ENCODE measurements at places on chromosomes 13 and 19.

GRCh38 chr13:113545455-113545930, 39.1 kb upstream of the TFDP1 start:
- DNase-seq, result no peak

GRCh38 chr13:32023698-32024097, 7.9 kb upstream of the FRY start:
- no peak for DNase-seq

GRCh38 chr13:44373601-44374347, at the start of gene SERP2:
SERP2 (plus strand) TSS chr13:44373824; CDS start chr13:44374026, 202 bp downstream.
- no peak for DNase-seq

- no peak for DNase-seq
Measured at GRCh38 chr13:52978989-52979388, 49.6 kb upstream of the OLFM4 start.

GRCh38 chr13:110356362-110356761, 49.3 kb downstream of the COL4A2 start:
- DNase-seq, result no peak

DNA sequence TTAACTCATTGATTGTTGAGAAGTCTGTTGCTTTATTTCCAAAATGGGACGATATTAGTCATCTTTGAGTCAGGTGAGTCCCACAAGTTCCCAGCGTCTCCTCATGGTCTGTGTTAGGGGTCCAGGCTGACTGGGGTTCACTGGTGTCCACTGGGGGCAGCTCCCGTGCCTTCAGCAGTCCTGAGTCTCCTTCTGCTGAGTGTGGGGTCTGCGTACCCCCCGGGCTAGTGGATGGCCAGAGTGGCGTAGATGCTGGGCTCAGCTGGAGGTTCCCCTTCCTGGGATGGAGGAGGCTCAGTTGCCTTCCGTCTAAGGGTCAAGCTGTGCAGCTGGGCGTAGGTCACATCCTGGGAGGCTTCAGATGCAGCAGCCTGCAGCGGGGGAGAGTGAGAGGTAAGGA, 5.9 kb downstream of the LILRB3 start:
- no peak for DNase-seq

DNA sequence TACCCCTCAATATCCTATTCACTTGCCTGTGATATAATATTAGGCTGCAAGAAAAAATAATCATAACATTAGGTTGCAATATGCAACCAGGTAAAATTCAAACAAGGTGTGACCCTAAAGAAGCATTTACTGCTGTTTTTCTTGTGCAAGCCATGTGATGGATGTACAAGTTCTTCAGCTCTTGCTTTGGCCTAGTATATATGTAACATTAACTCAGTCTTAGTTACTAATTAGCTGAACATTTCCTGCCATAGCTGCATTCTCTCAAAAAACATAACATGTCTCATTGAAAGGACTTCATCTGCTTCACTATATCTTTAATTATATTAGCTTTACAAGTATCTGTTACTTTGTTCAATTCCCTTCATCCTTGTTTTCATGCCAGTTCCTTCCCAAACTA, 406.8 kb upstream of the HTR2A start:
- no peak for DNase-seq

DNA sequence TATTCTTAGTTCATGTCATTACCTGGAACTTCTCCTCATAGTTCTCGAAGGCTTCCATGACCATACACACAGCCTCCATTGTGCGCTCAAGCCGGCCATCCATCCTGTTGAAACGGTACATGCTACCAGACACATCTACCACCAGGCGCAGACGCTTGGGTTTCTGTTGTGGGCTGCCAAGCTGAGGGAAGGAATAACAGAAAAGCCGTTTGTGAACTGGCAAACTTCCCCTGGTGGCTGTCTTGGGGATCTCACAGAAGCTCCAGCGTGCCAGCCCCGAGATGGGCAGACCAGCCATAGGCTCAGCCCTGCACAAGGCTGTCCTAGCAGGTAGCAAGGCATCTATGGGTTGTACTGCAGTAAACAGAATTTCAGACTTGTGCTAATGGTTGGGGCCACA, 130.1 kb downstream of the RGCC start:
- no peak for DNase-seq

DNA sequence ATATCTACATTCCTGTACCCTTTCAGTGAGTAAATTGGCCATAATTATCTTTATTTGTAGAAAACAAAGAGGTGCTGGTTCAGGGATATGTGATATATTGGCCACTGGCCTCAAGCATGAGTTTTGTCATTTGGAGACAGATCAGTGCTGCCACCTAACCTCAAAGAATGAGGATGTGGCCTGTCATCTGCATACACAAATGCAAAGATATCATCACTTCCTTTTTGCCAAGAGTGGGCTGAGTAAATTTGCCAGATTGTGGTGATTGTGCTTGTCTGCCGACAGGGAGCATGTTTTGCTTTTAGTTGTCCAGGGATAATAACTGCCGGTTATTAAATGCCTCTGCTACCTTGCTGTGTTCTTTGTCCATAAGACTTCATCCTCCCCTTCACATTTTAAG, 44.2 kb downstream of the WASF3 start:
- DNase-seq, result peak; percentile 0

DNA sequence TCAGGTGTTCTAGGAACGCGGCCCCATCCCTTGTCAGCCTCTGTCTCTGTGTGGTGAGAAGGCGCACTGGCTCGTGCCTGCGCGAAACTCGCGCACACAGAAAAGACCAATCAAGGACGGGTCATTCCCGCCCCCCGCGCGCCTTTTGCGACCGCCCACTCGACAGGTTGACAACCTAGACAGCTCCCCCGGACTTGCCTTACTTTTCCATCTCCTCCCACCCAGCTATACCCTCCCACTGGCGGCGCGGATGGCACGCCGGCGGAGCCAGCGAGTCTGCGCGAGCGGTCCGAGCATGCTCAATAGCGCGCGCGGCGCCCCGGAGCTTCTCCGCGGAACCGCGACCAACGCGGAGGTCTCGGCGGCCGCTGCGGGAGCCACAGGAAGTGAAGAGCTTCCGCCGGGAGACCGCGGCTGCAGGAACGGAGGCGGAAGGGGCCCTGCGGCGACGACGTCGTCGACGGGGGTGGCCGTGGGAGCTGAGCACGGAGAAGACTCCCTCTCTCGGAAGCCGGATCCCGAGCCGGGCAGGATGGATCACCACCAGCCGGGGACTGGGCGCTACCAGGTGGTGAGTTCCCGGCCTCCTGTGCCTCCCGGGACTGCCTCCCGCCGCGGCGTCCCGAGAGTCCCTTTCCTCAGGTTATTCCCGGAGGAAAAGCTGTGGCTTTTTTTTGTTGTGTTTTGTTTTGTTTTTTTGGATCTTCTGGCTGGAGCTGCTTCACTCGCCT, at the start of gene NDFIP2:
NDFIP2 (plus strand) TSS at position 202 of the 731 bp plus-strand sequence; CDS start at position 251, 49 bp downstream.
- DNase-seq, result peak; percentile 91

DNA sequence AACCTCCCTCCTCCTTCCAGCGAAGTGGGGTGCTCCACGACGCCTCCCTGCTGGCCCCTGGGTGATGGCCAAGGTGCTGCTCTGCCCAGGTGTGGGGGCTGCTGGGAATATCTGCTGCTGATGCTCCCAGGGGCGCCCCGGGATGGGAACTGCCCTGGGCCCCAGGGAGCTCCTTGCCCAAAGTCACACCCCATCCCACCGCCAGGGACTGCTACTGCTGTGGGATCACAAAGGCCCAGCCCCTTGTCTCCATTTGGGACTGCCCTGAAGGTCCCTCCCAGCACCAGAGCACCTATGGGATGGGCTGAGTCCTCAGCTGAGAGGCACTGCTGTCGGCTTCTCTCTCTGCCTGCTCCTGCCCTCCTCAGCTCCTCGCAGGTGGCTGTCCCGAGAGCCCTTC, 19.0 kb downstream of the CHST8 start:
- no peak for DNase-seq

- DNase-seq, result no peak
Measured at GRCh38 chr13:21831654-21832324, 160.9 kb downstream of the FGF9 start.

- no peak for DNase-seq
Measured at GRCh38 chr13:94712812-94713560, 641 bp upstream of the SOX21 start.

GRCh38 chr19:55099557-55100506, 17.6 kb downstream of the PPP1R12C start:
- no peak for DNase-seq

DNA sequence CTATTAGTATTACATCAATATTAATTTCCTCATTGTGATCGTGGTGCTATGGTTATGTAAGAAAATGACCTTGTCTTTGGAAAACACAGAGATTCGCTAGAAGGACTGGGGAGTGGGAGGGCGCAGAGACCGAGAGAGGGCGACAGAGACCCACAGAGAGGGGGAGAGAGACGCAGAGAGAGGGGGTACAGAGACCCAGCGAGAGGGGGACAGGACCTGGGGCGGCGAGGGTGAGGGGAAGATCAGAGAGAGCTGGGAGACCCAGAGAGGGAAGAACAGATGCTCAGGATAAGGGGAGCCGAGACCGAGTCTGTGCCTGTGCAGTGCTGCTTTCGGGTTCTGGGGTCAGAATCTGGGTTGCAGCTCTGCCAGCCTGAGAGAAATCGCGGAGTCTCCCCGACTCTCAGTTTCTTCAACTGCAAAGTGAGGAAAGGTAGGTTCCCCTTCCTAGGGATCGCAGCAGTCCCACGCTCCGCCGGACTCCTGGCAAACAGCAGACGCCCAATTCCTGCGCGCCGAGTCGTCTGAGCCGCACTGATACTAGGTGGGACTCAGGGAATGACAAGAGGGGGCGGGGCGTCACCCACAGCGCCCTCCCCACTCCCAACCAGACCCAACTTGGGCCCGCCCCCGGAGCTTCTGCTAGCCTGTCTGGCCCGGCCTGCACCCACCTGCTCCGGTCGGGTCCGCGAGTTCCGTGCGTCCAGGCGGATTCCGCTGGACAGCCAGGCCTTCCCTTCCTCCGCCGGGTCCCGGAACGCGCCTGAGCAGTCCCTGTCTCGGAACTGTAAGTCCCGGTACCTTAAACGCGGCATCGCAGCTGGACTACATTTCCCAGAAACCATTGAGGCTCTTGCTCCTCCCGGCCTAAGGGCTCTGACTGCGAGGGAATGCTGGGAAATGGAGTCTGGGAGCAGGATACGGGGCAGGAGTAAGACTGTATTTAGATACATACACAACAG, 15.3 kb downstream of the IZUMO2 start:
- DNase-seq, result peak; percentile 44
